GM04504 (cell line): ENCODE measurements at places on chromosomes 7 and 10.

DNA sequence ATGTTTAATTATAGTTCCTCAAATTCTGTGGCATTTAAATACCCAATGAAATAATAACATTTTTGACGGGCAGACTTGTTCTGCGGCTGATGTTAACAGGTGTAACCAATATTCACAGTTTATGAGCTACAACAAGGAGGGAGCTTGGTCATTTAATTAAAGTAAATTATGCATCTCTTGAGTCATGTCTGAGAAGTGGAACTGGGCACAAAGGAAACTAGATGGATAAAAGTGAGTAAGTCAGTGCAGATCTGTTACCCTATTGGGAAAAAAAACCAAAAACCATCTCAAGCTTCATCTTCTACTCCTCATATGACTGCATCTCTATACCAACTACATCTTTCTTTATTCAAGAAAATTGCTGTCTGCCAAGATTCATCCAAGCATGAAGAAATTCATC is 24.0 kb downstream of the ANKRD22 start:
- no peak for DNase-seq

- no peak for DNase-seq
Observed at GRCh38 chr10:557792-558328, 131.6 kb downstream of the DIP2C start.

- no peak for DNase-seq
Observed at GRCh38 chr10:10804998-10805740, 212.5 kb upstream of the CELF2 start.

- no peak for DNase-seq
Observed at GRCh38 chr7:132023466-132023865, 467.0 kb upstream of the PODXL start.

DNA sequence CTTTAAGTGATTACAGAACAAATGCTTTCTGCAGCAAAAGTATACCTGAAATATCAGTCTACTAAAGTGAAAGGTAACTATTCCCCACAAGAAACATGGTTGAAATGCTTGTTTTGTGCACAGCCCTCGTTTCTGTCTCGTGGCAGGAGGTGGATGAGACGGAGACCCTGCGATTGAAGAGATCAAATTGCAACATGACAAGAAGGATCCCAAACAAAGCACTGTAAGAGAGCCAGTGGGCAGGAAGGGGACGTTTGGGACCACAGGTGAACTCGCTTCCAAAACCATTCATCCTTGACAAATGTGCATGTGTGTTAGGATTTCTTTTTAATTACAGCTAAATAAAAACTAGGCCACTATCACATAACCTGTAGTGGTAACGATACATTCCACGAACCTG is 192.6 kb downstream of the CCSER2 start:
- DNase-seq: no peak

DNA sequence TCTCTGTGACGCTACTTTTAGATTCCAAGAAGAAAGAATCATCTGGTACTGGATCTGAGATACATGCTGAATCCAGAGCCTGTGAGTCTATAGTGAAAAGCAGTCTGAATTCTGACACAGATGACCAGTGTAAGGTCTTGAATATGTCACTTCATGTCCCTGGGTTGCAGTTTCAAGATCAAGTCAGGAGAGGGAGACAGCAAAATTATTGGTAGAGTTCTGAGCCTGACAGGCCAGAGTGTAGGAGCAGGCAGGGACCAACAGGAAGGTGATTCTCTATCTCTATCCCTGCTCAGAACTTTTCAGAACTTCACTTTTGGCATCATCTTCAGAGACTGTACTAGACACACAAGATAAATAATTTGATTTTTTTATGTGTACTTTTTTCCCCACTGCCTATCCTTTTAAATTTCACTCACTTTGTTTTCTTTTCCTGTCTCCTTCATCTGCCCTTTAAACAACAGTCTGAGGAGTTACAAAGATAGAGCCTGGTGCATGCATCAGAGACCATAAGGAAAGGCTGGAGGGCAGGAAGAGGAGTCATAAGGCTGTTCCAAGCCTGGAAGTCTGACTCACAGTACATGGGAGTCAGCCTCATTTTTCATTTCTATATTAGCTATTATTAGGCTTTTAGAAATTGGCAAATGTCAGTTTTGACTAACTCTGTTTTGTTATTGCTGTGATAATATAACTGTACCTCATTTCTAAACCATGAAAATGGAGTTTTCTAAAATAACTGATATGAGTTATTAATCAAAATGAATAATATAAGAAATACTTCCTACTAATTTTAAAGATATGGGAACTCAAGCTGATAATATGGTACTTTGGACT is 120.2 kb upstream of the TMEM229A start:
- peak; percentile 12 for DNase-seq

DNA sequence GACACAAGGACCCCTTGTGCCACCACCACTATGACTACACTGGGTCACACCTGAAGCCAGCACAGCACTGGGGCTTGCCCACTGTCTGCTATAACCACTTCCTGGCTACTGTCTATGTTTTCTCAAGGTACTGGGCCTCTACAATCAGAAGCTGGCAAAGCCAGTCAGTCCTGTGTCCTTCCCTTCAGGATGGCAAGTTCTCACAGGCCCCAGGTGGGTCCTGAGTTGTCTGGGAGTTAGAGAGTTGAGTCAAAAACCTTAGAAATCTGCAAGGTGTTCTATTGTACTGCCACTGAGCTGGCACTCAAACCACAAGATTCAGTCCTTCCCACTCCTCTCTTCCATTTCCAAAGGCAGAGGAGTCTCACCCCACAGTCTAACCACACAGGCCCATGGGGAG is 705.5 kb downstream of the IPMK start:
- DNase-seq: no peak

- no peak for DNase-seq
Observed at GRCh38 chr7:73526896-73527821, 5.1 kb upstream of the BAZ1B start.

- DNase-seq: no peak
Observed at GRCh38 chr10:100303724-100304319, 17.3 kb upstream of the BLOC1S2 start.

DNA sequence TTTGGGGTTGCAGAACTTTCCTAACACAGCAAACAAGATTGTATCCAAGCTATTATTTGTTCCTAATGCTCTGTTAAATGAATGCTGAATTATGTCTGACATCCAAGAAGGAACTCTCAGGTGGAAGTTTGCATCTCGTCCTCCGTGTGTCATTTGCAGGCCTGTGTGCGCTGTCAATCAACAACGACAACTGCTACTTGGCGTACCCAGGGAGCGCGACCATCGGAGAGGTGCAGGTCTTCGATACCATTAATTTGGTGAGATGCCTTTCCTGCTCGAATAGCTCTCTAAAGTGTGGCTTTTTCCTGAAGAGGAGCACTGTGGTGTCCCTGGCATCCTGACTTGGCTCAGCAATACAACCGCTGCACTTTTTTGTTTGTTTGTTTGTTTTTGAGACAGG is 26.9 kb downstream of the WIPI2 start:
- DNase-seq: no peak

DNA sequence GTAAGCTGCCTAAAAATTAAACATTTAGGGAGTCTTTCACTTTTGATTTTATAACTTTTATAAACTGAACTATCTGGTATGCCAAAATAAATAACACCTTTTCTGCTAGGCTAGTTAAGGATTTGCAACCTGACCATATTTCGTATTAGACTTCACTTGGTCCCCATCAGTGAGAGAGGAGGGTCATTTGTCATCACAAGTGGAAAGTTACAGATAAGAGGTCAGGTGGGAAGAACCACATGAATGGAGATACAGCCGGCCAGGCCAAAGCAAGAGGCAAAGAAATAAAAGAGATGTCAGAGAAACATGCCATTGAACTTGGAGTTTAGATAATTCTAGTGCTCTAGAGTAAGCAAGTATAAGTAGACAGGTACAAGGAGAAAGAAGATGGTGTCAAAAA is 44.5 kb upstream of the STMP1 start:
- DNase-seq: no peak

DNA sequence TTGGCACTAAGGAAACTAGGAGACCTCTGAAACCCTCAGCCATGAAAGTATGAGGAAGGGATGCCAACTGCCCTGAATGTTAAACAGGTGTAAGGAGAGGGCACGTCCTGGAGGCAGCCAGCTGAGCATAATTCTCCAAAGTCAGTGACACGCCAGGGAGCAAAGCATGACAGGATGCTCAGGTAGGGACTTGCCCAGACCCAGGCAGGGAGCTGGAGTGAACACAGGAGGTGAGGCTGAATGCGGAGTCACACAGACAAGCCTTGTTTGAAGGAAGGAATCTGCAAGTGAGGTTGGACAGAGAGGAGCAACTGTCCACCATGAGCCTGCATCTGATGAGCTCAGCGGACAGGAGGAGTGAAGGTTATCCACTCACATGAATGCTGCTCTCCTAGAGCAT is 41.5 kb downstream of the KLRG2 start:
- no peak for DNase-seq

DNA sequence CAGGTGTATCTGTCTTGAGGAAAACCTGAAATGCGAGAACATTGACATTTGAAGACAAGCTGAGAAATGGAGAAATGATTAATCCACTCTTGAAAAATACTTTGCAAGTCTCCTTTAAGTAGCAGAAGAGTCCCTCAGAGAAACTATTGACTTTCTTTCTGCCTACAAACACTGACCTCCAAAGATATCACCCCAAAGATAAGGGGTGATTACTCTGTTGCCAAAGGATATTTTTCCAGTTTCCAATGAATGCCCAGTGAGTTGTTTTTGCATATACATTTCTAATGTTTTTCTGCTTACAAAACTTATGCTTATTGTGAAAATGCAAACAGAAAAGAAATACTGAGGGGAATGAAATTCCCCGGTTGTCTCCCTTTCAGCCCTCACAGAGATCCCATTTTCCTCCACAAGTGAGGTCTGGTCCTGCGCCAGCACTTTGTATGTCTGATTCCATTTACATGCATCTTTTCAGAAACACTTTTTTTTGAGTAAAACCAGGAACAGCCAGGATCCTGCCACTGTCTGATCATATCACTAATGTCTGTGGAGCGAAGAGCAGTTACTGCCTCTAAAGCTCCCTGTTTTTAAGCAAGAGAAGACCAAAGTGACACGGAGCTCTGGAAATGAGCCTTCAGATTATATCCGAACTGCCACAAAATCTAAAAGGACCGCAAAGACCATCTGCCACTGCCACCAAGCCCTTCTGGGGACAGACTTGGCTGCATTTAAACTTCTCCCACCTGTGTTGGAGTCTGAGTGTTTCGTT is 82.9 kb upstream of the PDCD4 start:
- DNase-seq: no peak

DNA sequence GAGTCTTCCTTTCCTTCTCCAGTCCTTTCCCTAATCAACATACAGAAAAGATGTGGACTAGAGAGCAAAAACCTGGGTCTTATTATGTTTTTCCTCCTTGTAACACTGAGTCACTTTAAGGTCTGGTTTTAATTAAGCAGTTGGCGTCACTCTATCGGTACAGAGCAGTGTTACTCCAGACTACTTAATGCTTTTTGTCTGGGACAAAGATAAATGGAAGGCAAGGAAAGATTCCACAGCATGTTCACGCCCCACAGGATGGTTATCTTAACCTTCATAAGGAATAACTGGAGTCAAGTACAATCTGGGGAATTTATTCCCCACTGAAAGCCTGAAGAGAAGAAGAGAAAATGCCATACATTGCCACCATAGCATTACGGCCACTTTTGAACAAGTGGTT is 145.7 kb downstream of the ELAPOR2 start:
- peak; percentile 67 for DNase-seq

- peak; percentile 14 for DNase-seq
Observed at GRCh38 chr7:26694141-26694540, 170.2 kb downstream of the SKAP2 start.
